Lower lobe of right lung (tissue), 2 donors: ENCODE measurements at places on chromosomes 16 and 17.
A peak's percentile ranks its signal among the peaks of the same experiment; 100 is the strongest.

- no peak for DNase-seq
These were observed 12.4 kb upstream of the MYO15B start for GRCh38 chr17:75575197-75575596.

- DNase-seq = no peak
These were observed at the start of gene ZG16 for GRCh38 chr16:29777576-29778350. Gene ZG16 (plus strand): TSS chr16:29778256. CDS start chr16:29779267, 1,011 bp downstream.

- DNase-seq = peak; percentile 56
These were observed 998 bp upstream of the TMEM11 start for GRCh38 chr17:21214777-21215541.

DNA sequence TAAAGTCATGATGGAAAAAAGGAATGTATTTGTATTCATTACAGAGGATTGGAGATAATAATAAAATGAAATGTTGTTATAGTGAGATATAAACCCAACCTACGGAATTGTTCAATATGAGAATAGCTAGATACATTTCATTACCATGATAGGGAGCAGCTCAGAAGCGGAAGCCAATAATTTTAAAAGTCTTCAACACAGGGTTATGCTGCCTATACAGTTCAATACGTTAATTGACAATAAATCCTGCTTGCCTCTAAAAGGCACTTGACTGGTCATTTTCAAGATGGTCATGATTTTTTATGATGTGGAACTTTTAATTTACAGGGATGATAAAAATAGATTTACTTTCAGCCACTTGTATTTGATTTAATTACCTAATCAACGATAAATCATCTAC lies 506.8 kb downstream of the TMEM114 start:
- no peak for DNase-seq

DNA sequence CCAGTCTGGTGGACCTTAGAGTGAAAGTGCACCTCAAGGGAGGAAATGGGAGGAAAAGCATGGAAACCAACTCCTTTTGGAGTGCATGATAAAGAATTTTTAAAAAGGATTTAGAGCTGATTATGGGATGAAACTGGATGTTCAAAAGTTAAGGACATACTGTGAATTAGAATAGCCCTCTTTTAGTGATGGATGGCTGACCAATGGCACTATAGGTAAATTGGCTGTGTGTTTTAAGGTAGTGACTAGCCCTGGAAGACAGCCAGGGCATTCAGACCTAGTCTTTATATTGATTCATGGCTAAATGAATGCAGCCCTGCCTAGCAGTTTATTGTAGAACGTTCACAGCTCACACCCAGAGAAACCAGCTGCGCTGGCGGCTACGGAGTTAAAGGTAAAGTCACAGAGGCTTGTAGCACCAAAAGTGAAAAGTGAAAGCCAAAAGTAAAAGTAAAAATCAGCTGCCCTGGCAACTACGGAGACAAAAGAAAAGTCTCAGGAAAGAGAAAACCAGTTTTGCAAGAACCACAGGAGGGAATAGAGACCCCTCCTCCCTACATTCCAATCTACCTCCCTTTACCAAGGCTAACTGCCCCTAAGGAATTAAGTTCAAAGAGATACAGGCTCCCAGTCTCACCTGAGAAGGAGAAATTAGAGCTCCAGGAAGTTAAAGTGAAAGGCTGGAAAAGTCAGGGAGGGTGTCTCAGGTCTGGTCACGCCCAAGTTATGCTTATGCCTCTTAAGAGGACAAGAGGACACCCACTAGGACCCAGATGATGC lies 21.8 kb downstream of the ACSM1 start:
- DNase-seq = peak; percentile 49

DNA sequence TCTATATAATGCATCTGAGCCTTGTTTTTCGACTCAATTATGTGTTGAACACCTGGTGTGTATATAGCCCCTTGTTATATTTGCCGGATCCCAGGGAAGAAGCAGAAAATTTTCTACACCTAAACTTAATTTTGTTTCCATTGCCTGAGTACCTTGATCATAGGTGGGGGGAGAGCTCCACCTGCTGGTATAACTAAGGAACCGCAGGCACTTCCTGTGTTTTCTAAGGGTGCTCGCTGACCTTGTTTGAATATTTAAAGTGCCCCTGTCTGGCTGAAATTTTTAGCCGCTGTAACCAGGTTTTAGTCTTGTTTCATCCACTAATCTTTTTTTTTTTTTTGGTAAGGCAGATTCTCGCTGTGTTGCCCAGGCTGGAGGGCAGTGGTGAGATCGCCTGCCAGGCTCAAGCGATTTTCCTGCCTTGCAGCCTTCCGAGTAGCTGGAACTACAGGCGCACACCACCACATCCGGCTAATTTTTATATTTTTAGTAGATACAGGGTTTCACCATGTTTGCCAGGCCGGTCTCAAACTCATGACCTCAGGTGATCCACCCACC lies 6.5 kb upstream of the NUBP1 start:
- DNase-seq = no peak

GRCh38 chr16:23435500-23435899 lies 17.5 kb downstream of the COG7 start:
- DNase-seq = peak; percentile 80

- no peak for DNase-seq
These were observed 2.9 kb downstream of the CDIP1 start for GRCh38 chr16:4535627-4536108.

DNA sequence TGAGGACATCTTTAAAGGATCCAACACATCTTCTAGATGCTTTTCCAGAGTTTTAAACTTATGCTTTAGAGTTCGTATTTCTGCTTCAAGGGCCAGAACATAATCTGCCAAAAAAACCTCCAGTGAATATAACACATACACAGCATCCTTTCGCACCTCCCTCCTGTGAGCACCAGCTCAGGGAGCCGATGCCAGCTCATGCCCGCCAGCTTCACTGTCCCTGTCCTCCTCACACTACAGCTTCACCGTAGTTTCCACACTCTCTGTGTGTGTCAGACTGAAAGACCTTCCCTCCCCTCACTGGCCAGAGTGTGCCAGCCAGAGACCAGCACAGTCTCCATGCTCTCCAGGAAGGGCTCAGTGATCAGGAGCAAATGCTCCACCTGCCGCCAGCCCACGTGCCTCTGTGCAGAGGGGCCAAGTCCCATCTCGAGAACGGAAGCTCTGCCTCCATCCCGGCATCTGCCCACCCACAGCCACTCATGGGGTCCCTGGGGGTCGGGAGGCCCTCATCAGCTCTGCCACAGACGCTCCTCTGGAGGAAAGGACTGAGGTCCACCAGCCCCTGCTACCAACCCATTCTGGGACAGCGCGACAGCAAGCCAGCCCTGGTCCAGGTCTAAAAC lies 40.8 kb downstream of the CCDC57 start:
- no peak for DNase-seq

DNA sequence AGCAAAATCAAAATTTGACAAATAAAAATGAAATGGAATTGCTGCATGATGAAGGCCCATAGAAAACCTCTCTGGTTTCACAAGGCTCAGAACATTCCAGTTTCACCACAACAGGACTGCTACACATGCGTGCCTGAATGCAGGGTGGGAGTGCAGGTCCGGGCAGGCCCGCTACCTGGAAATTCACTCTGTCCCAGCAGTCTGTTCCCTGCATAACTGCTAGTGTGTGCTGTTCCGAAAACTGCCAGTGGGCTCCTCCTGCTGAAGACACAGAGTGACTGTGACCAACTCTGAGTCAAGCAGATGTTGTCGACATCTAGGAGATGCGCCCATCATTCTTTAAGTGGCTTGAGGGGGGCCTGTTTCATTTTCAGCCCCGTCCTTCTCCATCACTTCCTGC lies 284.8 kb upstream of the MAF start:
- DNase-seq = no peak

DNA sequence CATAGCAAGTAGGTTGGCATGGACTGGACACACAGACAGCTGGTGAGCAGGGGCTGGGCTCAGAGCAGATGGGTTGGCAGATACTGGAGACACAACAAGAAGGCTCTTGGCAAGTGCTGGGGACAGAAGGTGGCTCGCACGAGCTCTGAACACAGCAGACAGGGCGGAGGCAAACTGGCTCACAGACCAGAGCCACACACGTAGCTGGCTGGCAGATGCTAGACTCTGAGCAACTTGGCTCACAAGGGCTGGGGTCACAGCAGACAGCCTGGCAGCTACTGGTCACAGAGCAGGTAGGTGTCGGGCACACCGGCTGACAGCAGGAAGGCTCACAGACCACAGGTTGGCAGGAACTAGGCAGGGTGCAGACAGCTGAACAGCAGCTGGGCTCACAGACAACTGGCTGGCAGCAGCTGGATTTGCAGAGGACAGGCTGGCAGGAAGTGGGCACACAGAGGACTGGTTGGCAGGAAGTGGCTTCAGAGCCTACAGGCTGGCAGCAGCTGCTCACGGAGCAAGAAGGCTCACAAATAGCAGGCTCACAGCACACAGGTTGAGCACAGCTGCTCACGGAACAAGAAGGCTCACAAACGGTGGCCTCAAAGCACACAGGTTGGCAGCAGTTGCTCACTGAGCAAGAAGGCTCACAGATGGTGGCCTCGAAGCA lies 725 bp downstream of the KRTAP16-1 start:
- no peak for DNase-seq

- no peak for DNase-seq
These were observed 19.5 kb downstream of the IRF8 start for GRCh38 chr16:85918436-85918835.
